IPS-NIHi11 (cell line): ENCODE measurements at places on chromosomes 1 and 21.

GRCh38 chr1:172537827-172538391 lies 5.0 kb downstream of the SUCO start:
- peak; percentile 31 for DNase-seq

GRCh38 chr1:42767510-42768000 lies 506 bp downstream of the C1orf50 start:
- DNase-seq: no peak

DNA sequence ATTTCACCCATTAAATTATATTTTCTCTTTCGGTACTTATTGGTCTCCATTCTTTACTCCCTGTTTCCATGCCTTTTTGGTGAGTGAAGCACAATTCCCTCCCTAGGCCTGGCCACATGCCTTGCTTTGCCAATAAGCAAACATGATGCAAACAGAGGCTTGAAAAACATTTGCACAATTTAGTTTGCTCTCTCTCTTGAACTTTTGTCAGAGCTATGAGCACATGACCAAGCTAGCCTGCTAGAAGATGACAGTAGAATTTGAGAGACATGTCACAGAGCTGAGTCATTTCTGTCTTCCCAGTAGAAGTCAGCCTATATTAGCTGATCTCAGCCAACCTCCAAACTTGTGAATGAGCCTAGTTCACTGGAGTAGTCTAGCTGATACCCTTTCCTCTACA lies 24.6 kb downstream of the ANGPTL3 start:
- DNase-seq: no peak

DNA sequence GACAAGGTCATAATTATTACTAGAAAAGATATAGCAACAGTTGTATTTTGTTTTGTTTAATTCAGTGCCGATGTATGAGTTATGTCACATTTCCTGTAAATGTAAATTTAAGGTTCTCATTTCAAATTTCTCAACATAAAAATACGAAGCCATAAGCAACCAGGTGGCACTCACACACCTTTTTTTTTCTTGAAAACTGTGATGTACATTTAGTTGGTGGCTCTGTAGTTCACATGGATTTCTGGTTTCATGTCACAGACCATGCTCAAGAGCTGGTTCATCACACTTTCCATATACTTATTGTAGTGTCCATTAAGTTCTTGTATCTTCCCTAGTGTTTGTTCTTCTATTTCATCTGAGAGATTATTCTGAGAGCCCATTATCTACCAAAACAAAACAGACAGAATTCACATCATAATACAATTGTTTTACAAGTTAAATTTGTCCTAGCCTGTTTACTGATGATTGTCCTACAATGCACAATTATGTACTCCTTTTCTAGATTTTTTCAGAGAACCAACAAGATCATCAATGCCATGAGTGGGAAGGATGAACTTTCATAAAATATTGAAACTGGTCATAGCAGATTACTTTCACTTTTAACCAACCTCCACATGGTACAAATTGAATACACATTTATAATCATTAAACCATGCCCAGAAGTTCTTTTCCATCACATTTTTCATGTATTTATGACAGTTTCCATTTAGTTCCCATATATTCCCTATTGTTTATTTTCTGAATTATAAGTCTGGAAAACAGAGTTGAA lies 17.1 kb downstream of the ATP6V1G3 start:
- DNase-seq: no peak

- peak; percentile 40 for DNase-seq
Measured at GRCh38 chr1:11515368-11516300, 36.7 kb downstream of the DISP3 start.
